ENCODE measurements at places on chromosomes 3 and 15.

DNA sequence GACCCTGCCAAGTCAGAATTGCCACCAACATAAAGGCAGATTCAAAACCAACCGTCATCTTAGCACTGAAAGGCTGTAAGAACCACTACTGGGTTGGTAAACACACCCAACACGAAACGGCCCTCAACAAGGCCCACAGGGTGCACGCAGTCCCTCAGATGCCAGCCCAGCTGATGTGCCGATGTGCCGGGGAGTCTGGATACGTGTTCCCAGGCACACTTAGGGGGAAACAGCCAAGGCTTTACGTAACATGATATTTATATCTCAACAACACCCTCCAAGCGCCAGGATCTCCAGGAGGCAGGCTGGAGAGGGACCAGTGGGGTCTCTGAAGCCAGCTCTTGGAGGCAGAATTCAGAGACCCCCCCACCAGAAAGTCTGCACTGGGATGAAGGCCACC lies 14.2 kb downstream of the POC1A start:
- no peak for DNase-seq

DNA sequence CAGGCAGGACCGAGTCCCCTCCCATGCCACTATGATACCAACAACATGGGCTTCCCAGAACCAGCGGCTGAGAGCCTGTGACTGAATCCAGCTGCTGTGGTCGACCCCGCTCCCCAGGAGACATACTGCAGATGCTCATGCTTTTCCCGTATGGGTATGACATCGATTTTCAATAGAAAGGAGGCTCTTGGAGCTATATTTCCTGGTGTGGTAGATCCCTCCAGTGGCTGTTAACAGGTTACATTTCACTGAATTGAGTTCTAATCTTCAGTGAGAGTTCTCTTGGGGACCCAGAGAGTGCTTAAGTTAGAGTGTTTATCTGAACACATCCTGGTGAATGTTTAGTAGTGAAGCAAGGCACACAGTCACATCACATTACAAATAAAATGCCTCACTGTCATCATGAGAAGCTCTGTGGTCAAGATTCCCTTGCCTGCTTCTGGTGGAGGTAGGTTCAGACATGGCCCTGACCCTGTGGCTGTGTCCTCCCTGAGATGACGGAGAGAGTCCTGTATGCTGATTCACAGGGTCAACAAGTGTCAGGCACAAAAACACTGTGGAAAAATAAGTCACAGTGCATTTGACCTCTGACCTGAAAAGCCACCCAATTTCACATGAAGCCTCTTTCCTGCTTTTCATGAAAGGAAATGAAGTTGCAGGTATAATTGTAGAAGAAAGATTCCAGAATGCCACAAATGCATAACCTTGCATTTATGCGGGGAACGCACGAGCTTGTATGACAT lies 110.9 kb downstream of the GABRG3 start:
- no peak for DNase-seq

DNA sequence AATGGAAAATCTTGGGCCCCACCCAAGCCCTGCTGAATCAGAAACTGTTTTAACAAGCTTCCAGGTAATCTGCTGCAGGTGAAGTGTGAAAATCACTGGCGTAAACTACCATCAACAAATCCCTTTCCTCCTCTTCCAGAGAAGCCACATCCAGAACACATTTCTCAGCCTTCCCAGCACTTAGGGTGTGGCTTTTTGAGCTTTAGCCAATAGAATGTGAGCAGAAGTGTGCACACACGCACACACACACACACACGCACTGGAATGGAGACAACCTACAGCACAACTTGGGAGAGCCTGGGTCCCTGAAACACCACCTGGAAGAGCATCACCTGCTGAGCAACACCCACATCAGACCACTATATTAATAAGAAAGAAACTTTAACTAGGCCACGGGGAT lies 98.6 kb downstream of the OSBPL10 start:
- no peak for DNase-seq

DNA sequence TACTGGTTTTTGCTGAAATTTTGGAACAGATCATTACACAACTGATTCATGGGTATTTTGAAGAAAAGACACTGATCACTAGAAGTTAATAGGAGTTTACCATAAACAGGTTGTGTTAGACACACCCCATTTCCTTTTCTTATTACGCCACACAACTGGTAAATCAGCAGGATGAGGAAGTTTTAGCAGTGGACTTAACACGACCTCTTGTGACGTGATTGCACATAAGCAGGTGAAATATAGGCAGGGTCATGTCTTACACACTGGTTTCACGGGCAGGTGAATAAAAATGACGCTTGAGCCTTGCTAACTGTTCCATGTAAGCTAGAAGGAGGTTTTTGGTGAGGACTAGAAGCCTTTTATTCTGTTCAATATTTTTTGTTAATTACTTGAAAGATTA lies 27.1 kb upstream of the TPRG1 start:
- no peak for DNase-seq

- no peak for DNase-seq
These were observed 25.4 kb downstream of the ZNF621 start for GRCh38 chr3:40550167-40550566.

DNA sequence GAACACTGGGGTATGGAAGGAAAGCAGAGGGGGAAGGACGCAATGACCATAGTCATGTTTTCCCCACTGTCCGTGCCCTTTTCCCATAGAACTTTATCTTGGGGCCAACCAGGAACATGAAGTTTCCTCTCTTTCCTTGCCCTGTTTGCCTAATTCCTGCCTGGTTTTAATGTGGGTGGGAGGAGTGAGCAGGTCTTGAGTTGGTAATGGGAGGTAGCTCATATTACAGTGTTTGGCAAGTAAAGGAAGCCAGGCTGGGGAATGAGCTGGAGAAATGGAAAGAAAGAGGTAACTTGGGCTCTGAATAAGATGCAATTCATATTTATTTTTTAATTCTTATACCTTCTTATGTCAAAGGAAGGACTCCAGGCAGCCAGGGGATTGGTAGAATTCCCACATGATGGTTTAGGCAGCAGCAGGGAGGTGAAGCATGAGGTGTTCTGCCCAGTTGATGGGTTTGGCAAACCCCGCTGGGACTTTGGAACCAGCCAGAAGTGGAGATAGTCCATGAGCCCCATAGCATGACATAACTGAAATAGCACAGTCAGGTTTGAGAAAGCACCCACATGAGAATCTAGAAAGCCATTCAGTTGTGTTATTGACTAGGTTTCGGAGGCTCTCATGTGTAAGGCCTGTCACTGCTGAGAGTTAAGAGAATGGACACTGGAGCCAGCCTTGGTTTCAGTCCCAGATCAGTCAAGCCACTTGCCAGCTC lies 60.0 kb downstream of the CCK start:
- no peak for DNase-seq

DNA sequence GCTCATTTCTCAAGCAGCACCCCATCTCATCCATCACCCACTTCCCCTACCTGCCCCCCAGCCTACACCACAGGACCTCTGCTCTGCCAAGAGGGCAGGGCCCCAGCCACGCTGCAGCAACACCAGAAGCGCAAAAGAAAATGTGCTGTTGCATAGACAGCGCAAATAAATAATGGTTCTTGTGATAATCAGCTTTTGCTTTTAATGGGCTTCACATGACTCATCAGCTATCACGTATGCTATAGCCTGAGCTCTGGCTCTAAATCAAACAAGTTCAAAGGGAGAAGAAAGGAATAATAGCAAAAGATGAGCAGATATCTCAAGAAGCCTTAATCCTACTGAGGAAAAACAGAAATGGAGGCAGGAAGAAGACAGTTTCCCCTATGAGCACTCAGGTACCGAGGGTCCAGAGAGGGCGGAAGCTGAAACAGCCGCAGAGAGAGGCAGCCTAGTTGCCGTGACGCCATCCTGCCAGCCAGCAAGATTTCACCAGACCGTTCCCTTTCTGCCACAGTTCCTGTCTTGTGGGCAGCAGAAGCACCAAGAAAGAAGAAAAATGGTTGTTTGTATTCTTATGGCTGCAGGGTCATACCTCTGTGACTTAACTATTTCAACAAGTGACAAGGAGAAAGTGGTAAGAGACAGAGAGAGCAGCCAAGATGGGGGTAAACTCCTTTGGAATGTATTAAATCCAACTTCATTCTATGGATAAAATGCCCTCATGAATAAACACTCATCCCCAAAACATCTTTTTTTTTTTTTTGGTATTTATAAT lies 22.0 kb downstream of the RAB27A start:
- DNase-seq: peak; percentile 61

- no peak for DNase-seq
These were observed 52.0 kb upstream of the CORO2B start for GRCh38 chr15:68526784-68527183.

GRCh38 chr15:91116113-91117067 lies 16.3 kb downstream of the SV2B start:
- DNase-seq: no peak

GRCh38 chr3:112333381-112334317 lies 693 bp downstream of the CD200 start:
- DNase-seq: no peak

DNA sequence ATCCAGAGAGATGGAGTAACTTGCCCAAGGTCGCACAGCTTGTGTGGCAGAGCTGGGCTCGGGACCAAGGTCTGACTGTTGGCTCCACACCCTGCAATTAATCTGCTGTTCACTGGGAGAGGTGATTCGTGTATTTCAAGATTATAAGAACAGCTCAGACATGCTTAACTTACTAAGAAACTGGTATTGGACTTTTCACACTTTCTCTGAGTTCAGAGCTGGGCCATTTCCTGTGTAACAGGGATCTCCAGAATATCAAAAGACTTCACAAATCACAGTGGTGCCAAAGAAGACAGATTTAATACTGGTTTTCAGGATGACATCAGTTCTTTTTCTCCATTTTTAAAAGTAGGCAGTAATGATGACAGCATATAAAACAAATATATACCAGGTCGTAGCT lies 156.8 kb upstream of the UBE2E1 start:
- no peak for DNase-seq

GRCh38 chr3:62592408-62592807 lies 219.1 kb upstream of the FEZF2 start:
- DNase-seq: no peak

- DNase-seq: no peak
These were observed 45.8 kb downstream of the MITF start for GRCh38 chr3:69784954-69785514.

DNA sequence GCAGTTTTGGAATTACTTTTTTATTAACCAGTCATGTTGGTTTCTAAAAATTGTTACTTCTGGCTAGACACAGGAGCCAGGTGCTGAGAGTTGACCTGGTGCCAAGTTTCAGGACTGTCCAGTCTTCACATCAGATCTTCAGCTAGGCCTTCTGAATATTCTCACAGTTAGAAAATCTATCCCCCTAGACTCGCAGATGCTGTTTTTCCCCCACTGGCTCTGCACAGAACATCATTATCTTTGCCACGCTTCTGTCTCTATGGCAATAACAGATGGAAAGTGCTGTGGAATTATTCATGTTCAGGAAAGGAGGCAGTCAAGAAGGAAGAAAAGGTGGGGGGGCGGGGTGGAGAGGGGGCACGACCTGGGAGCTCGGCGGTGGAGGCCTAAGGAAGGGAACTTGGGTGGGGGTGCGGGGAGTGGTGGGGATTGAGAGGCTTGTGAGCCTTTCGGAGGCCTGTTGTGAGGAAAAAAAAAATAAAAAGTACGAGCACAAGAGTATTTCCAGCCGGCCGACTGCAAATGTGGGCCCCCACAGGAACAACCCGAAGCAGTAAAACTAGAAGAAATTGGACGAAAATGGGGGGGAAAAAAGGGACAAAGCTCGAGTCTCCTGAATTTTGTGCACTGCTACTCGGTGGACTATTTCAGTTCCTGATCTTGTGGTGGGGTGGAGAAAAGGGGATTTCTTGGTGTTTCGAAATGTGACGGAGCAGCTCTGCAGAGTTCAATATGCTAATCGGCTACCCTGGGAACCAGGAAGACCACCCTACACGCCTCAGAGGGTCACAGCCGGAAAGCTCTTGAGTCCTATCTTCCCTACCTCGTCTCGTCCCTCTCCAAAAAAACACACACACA lies 1.5 kb upstream of the SKIL start:
- DNase-seq: no peak

GRCh38 chr15:82810061-82810889 lies 847 bp downstream of the WHAMM start:
- DNase-seq: no peak

DNA sequence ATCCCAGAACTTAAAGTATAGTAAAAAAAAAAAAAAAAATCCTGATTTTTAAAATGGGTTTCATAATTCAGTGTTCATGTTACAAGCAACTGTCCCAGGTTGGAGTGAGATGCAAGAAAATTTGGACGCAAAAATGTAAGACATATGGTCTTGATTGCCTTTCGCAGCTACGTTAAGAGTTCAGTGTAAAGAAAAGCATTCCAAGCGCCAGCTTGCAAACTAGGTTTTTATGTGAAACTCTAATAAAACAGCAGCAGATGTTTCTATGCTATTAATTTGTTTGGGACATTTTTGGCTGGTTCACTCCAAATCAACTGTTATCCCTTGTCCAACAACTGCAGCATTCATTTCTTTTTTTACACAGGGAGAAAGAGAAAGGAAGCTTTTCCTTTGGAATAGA lies 957.8 kb downstream of the ROBO1 start:
- DNase-seq: no peak

- no peak for DNase-seq
These were observed 15.3 kb upstream of the STRIT1 start for GRCh38 chr3:155308831-155309230.

GRCh38 chr3:52193065-52193464 lies 4.9 kb upstream of the ALAS1 start:
- DNase-seq: no peak

DNA sequence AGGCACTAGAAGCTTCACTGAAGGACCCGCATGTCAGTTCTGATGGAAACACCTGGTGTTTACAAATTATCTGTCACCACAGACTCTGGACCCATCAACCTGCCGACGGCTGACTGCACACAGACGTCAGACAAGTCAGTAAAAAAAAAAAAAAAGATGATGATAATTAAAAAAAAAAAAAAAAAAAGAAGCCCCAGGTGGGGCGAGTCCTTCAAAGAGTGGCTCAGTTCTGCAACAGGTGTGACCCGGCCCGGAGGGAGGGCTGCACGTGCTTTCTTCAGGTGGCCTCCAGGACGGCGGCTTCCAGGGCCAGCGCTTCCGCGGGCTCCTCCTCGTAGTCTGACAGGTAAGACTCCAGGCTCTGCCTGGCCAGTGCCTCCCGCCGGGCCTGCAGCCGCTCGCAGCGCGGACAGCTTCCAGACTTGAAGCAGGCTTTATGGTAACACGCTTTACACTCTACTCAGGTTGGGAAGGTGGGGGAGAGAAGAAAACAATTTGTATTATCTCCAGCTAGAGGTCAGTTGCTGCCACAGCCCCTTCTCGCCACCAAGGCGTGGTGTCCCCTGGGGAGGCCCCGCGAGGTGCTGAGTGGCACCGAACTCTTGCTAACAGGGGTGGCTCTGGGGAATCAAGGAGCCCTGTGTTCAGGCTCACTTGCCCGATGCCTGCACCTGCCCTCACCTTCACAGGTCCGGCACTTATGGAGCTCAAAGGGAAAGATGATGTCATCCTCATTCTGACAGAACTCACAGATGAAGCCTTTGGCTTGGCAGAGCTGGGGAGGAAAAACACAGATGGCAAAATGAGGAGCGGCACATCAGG lies 61.8 kb downstream of the RUBCN start:
- DNase-seq: no peak

GRCh38 chr3:39138804-39139415 lies 14.5 kb downstream of the CSRNP1 start:
- no peak for DNase-seq
